ENCODE measurements at places on chromosomes 12 and 14.

DNA sequence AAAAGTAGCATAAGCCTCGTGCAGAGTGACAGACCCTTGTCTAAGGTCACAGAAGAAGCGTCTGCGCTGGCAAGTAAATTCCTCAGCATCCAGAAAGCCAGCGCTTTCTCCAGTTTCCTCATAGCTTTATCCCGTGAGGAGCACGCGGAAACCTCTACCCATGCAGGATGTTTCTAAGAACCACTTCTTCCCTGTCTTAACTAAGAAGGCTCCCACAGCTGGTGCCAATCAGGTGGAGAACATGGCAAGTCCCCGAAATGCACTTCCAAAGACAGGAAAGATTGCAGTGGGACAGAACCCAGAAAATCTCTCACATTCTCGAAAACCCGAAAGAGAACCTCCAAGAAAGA is 968 bp upstream of the ARID4A start:
- DNase-seq = no peak

- no peak for DNase-seq
Observed at GRCh38 chr14:42550310-42550709, 943.6 kb downstream of the LRFN5 start.

DNA sequence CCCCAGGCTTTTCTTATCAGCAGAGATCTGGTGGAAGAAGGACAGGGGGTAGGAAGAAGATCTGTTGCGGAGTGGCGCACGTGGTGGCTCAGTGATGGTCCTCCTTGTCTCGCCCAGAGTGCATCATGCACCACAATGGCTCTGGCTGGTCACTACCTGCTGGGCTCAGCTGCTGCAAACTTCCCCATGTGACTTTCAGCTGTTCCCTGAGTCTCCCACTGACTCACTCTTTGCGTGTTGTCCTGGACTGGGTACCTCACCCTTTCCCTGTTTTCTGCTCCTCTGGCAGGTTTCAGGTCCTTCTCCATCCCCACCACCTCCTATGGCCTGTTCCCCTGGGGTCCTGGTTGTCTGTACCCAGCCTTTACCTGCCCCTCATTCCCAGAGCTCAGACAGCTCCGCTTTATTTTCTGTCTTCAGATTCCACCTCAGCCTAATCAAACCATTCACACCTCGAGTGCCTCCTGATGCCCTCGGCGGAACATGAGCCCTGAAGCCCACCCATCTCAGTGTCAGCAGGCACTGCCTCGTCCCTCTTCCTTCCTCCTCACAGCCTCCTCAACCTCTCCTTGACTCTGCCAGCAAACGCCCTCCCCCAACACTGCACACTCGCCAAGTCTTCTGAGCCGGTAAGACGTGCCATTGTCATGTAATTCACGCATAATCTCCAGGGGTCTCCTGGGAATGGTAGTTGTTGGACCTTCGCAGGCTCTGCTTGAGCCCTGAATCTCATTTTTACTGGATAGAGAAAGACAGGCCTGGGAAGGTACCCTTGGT is 1.8 kb downstream of the C1R start:
- DNase-seq = no peak

DNA sequence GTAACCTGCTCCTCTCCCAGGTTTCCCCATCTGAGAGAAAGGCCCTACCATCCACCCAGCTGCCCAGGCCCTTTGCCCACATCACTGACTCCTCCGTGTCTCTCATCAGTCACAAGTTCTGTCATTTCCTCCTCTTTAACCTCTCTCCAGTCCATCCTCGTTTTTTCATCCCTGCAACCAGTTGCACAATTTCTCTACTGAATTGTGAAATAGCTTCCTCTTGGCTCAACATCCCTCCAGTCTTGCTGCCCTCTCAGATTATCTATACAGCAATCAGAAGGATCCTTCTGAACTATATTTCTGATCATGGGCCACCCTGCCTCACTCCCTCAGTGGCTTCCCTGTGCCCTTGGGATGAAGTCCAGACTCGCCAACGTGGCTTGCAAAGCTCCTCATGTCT is 6.8 kb downstream of the FAM161B start:
- no peak for DNase-seq

DNA sequence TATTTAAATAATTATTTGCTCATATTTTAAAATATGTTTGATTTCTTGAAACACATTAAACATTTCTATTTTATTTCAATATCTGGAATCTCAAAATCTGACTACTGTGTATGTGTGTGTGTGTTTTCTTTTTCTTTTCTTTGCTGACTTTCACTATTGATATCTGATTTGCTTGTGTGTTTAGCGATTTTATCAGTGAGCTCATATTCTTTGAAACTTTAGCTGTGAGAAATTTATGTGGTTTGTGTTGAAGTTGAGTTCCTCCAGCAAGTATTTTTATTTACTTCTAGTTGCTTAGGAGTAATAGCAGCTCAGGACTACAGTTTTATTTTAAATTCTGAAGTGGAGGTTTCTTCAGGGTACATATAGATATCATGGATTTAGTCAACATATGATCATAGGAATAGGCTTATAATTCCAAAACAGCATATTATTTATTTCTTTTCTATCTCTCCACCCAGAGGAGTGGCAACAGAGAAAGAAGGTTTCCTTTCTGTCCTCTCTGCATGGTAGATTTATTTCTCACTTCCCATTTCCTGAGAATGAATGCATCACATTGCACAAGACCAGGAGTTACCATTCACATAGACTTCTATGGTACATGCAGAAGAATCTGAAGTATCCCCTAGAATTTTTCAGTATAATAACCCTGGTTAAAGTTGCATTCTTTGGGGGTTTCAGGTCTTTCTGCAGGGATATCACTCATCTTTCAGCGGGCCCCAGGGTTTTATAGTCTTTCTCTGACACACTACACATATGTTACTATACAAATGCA is 60.5 kb downstream of the PTPRQ start:
- DNase-seq = no peak

GRCh38 chr14:57389646-57390036 is 745 bp upstream of the NAA30 start:
- no peak for DNase-seq

DNA sequence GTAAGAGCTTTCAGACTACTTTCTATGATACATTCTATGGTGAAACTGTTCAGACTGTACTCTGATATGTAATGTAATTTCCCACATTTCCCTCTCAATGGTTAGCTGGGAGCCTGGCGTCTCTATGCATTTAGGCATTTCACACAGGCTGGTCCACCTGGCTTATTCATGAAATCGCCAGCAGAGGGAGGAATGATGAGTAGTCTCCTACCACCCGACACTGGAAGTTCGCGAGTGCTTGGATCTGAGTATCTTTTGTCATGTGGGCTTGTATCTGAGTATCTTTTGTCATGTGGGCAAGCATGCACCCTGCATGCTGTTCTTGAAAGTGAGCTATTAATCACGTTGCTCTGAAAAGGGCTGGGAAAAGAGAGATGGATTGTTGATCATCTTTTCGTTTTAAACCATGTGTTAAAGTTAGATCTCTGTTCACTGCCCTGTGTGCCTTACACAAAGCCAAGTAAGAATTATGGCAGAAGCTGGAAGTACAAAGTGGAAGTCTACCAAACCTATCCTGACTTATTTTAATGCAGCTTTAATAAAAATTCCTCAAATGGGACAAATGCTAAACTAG is 235.0 kb downstream of the ATP23 start:
- DNase-seq = peak; percentile 9

GRCh38 chr12:105799103-105799502 is 339.7 kb downstream of the NUAK1 start:
- DNase-seq = no peak

GRCh38 chr12:16086462-16086861 is 175.3 kb downstream of the DERA start:
- no peak for DNase-seq

GRCh38 chr12:19125325-19125724 is 4.2 kb upstream of the PLEKHA5 start:
- no peak for DNase-seq

- DNase-seq = no peak
Observed at GRCh38 chr12:62762645-62763044, 172.3 kb downstream of the PPM1H start.

- no peak for DNase-seq
Observed at GRCh38 chr14:105368426-105368825, 29.9 kb upstream of the TEX22 start.

DNA sequence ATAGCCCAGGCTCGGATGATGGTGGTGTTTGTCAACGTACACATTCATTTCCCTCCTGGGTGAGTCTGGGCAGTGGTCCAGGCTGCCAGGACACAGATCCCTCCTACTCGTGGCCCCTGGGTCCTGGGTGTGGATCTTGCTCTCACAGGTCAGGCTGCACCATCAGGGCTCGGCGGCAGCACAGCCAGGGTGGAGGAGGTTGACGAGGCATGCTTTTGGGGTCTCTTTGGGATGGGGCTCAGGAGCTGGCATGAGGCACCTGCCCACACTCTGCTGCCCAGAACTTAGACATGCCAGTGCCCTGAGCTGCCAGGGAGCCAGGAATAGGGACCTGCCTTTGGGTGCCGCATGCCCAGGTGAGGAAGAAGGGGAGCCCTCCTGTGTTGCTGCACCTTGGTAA is 9.7 kb downstream of the TMEM121 start:
- no peak for DNase-seq

- DNase-seq = no peak
Observed at GRCh38 chr12:32603858-32604257, 75.2 kb upstream of the DNM1L start.

DNA sequence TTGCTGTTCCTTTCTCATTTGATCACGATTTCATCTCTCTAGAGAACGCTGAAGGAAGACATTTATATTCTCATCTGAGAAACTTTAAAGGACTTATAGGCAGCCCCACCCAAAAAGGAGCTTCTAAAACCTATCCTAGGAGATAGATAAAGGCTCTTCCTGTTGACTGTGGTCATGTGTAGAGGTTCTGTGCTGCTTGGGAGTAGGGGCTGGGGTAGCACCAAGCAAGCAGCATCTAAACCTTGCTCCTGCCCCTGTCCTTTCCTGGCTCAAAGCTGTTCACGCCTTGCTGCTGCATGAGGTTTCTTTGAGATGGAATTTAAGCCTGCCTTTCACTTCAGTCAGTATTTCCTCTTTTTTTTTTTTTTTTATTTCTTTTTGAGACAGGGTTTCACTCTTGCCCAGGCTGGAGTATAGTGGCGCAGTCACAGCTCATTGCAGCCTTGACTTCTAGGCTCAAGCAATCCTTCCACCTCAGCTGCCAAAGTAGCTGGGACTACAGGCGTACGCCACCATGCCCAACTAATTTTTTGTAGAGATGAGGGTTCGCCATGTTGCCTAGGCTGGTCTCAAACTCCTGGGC is 41.4 kb downstream of the RAB35 start:
- no peak for DNase-seq

DNA sequence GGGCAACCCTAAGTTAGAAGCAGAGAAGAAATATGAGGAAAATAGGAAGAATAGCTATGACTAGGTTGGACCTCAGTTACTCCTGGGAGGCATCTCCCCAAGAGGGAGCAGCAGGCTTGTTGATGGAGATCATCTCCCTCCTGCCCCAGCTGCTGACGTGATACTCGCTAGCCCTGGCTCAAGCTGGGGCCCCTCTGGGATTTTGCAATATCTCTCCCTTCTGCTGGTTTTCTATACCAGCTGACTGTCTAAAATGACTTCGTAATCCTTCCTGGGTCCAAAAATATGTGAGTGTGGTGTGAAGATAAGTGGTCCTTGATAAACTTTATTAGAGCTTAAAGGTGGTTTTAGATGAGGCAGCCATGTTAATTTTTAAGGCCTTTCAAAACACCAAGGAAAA is 4.5 kb upstream of the HECTD4 start:
- no peak for DNase-seq

DNA sequence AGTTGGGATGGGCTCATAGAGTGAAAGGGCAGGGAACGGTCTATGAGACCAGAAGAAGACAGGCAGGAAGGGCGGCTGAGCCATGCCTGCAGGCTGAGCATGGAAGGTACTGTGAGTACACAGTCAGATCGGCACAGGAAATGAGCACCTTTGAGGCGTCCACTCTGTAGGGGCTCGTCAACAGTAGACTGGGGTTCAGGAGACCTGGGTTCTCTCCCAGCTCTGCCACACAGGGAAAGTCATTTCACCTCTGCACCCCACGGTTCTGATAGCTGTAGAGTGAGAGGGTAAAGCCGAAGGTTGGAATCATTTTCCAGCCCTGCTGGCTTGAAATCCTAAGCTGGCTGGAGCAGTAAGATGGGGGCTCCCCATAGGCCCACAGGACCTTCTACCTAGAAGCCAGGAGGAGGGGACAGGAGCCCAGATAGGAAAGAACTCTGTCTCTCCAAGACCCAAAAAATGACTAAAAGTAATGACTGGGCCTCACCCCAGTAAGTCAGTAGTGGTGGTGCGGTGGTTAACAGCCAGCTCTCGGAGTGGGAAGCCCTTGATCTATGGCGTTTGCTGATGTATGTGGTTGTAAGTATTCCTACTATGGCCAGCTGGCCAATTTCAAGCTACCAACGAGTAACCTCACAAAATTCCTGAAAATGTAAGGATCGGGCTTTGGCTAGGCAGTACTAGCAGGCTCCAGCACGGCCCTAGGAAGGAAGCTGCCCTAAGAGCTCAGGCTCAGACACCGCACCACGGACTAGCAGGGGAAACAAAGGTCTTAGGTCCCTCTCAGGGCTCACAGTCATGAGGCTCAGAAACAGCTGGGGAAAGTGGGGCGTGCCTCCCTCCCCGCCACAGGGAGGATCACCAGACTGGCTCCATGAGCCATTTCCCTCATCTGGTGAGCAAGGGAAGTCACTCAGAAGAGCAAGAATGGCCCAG is 10.3 kb upstream of the CD27 start:
- DNase-seq = no peak

- DNase-seq = no peak
Observed at GRCh38 chr14:65639216-65639615, 226.7 kb downstream of the FUT8 start.

- DNase-seq = peak; percentile 87
Observed at GRCh38 chr14:73758392-73759182, 44.4 kb upstream of the PNMA1 start.

- DNase-seq = no peak
Observed at GRCh38 chr12:12443431-12443878, 86.6 kb downstream of the BORCS5 start.

DNA sequence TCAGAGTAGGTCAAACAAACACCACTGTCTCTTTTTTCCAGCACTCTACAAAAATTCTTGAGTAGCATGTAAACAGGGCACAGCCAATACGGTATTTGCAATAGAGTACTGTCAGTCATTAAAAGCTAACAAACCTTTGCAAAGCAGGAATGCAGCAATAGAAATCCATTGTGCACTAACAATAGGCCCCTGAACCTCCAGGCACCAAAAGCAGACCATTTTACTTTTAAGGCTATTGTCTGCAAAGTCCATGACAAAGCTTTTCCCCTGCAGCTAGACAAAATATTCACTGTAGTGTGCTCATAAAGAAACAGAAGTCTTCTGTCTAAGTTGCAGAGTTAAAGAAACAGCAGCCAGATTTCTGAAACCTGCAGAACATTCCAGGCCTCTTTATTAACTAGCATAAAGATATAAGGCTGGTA is 191.9 kb downstream of the SOX5 start:
- DNase-seq = no peak

DNA sequence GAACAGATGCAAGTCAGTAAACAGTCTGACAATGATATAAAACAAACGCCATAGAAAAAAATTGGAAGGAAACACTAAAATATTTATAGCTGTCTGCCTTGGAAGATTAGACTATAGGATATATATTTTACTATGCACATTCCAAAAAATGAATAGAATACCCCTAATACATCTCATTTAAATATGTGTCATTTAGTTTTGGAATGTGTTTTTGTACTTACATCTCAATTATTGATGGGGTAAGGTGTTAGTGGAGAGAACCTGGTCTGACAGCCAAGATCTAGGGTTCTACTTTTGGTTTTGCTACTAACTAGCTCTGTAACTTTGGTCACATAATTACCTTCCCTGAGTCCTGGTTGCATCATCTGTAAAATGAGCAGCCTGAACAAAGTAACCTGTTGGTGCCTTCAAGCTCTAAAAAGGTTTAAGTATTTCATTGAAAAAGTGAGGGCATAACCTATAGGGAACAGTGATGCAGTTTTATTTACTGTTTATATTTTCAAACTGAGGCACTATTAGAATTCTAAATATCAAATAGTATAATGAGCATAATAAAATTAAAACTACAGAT is 28.6 kb upstream of the SLC6A13 start:
- DNase-seq = no peak

Data from germinal center (tissue), 1 donor.